ENCODE measurements at places on chromosomes 7 and 10. TPM values are rescaled to one million over a fixed set of nuclear protein-coding genes. Genes with fewer than 3 reads are reported as not detected.
A peak's percentile ranks its signal among the peaks of the same experiment; 100 is the strongest.

GRCh38 chr7:2474813-2475677 lies 1.2 kb downstream of the GRIFIN start:
- DNase-seq: no peak

- no peak for DNase-seq
Measured at GRCh38 chr10:16923309-16923708, 106.1 kb upstream of the RSU1 start.

GRCh38 chr7:30988351-30989005 lies 24.7 kb downstream of the GHRHR start:
- no peak for DNase-seq

Gene LRMDA
- total RNA-seq: 14.9 TPM

- DNase-seq: peak; percentile 57
Measured at GRCh38 chr7:79453558-79454360, at the start of gene MAGI2. Gene MAGI2 (minus strand): TSS chr7:79453667. CDS start chr7:79453320, 347 bp downstream.

Gene CNPY1
- total RNA-seq: not detected

GRCh38 chr7:57449904-57450303 lies at the start of gene ZNF716:
Gene ZNF716 (plus strand): TSS chr7:57450177. CDS start chr7:57450289, 112 bp downstream.
- DNase-seq: no peak

Gene MMD2
- total RNA-seq: not detected

Gene SPDYE8
- total RNA-seq: not detected

DNA sequence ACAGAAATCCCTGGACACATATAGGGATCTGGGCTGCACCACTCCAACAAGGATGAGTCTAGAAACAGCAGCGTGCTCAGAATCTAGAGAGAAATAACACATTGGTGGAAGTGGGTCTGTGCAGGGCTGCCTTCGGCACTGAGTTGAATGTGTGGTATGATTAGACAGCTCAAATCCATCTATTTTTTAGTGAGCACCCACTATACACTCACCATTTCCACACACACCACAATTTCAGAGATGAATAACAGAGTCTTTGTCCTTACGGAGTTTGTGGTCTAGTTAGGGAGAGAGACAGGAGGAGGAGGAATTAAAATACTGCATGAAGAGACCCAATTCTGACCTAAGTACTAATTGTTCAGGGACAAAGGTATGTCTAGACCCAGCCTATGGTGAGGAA lies 44.2 kb downstream of the JAZF1 start:
- DNase-seq: no peak

DNA sequence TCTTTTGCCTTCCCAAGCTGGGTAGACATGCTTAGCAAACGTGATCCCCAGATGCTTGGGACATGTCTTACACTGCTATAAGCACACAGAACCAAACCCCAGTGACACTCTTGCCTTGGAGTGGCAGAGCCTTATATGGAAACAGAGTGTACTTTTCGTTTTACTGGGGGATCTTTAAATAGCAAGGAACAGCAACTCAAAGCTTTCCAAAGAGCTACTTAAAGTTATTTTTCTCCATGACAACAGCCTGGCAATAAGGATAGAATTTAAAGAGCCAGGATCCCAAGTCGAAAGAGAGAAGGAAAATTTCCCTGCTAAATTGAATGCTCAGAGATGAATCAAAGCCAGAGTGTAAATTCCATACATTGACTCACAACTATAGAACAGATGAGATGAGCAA lies 67.8 kb downstream of the ZNF365 start:
- DNase-seq: no peak

GRCh38 chr10:4663162-4663992 lies 162.6 kb upstream of the AKR1E2 start:
- DNase-seq: peak; percentile 41

DNA sequence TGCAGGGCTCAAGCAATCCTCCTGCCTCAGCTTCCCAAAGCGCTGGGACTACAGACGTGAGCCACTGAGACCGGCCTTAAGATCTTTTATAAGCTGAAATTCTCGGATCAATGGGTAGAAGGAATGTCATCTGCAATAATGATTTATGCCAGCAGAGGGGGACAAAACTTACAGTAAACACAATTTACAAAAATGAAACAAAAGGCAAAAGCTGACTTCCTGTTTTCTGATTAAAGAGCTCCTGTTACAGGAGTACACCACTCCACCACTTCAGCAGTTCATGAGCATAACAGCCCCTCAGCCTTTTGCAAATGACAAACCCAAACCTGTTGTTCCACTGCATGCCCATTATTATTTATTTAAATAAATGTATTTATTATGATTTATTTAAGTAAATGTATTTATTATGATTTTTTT lies 88.5 kb upstream of the ATP6V0A4 start:
- DNase-seq: no peak

GRCh38 chr7:132601783-132602182 lies 25.5 kb upstream of the PLXNA4 start:
- no peak for DNase-seq

Gene EBF3
- 19.3 TPM for total RNA-seq

Gene DNAH11
- 0.37 TPM for total RNA-seq

DNA sequence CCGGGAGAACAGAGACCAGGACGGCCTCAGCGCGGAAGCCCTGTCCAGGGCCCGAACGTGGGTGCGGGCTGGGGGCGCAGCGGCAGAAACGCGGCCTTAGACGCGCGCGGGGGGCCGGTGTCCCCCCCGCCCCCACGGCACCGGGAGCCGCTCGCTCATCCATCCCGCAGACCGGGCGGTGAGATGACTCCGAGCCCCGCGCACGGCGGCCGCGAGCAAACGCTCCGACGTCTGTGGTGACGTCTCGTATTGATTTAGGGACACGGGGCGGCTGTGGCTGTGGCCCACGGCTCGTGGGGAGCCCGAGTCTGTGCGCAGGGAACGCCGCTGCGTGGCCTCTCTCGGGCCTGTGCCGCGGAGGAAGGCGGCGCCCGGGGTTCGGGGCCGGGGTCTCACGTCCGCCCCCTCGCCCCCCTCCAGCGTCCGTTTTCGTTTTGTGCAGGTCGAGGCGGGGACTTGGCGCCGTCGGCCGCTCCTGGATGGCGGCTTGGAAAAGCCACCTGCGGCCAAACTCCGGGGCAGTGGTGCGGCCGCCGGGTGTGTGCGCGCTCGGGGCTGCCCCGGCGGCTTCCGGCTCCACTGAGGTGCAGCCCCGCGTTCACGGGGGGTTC lies 1.0 kb upstream of the NKX6-2 start:
- DNase-seq: no peak

Gene LIPF
- not detected for total RNA-seq

Gene IRF5
- 5.3 TPM for total RNA-seq

GRCh38 chr10:61992671-61993668 lies 91.5 kb downstream of the ARID5B start:
- peak; percentile 44 for DNase-seq

DNA sequence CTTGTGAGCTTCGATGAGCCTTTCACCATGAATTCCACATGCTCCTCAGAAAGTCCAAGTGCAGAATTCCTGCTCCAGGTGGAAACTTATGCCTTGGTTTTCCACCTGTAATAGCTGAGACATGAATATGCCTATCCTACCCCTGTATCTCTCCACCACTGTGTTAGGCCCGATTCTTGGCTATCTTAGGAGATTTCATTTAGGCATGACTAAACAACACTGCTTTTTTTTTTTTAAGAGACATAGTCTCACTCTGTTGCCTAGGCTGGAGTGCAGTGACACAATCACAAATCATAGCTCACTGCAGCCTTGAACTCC lies 57.2 kb downstream of the NCAPG2 start:
- DNase-seq: no peak

DNA sequence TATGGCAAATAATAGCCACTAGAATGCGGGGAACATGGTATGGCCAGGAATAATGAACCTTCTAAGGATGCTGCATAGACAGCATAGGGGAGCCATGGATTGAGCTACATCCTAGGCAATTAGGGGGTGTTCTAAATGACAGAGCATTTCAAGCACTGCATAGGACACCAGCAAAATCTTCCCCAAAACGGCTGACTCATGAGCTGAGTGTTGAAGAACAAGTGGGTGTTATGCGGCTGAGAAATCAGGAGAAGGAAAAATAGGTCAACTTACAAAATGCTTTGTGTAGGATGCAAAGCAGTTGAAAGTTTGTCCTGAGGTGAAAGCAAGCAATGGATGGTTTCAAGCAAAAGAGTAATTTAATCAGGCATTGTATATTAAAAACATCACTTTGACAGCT lies 1023.5 kb upstream of the C7orf33 start:
- DNase-seq: no peak

DNA sequence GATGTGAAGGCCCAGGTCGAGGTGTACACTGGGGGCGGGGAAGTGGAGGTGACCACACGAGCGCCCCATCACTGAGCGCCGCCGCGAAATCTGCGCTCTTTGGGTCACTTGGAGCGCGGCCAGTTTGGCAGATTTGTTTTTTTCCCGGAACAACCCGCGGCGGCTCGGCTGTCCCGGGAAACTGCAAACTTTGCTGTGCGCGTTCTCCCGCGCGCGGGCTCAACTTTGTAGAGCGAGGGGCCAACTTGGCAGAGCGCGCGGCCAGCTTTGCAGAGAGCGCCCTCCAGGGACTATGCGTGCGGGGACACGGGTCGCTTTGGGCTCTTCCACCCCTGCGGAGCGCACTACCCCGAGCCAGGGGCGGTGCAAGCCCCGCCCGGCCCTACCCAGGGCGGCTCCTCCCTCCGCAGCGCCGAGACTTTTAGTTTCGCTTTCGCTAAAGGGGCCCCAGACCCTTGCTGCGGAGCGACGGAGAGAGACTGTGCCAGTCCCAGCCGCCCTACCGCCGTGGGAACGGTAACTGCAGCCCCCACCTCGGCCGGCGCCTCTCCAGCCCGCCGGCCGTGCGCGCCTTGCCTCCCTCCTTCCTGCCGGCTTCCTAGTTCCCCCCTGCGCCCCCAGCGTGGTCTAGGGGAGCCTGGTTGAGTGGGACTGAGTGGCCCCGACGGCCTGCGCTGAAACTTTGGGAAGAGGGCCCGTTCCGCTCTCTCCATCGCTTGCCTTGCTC lies at the start of gene CASP7:
Gene CASP7, plus strand, starts transcription at position 450 of the 727 bp plus-strand sequence. CDS start 17,582 bp downstream, outside the sequence.
- peak; percentile 56 for DNase-seq

Gene TMEM270
- not detected for total RNA-seq

Gene ARHGAP22
- total RNA-seq: 6.5 TPM

GRCh38 chr7:130732980-130733930 lies 752 bp downstream of the KLF14 start:
- DNase-seq: no peak

DNA sequence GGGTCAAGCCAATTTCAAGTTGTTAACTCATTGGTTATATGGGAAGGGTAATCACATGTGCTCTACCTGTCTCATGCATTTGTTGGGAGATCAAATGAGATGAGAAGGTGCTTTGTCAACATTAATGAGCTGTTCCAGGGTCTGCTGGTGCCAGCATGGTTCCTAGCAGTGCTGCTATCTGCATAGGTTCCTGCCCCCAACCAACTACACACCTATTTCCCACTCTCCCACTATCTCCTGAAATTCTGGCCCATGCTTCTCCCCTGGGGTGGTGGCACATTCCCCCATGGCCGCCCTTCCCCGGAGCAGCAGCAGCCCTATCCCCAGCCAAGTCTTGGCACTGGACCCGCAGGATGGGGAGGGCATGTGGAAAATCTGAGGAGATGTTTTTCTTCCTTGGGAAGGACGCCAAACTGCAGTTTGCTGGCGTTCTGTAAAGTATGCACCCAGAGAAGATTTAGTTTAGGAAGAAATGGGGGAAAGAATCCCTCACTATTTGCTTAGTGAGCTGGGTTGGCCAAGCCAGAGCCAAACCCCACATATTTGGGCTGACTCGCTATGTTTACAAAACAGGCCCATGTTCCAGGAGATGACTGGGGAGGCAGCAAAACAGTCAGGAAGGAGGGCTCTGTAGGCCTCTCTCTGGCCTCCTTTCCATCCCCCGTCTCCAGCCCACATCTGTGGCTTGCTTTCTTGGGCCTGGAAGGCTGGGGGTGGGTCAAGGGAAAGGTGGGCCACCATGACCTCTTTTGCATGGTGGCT lies 42.5 kb downstream of the PPP1R3C start:
- DNase-seq: no peak

Gene CCDC172
- total RNA-seq: not detected

Gene AQP1
- total RNA-seq: 685 TPM

Gene UBE2D4
- 27.1 TPM for total RNA-seq

Gene NEUROG3
- 1.1 TPM for total RNA-seq

Gene PTF1A
- total RNA-seq: not detected

- DNase-seq: no peak
Measured at GRCh38 chr10:88271761-88272543, 311.2 kb downstream of the RNLS start.

GRCh38 chr10:118002581-118002980 lies 44.2 kb downstream of the RAB11FIP2 start:
- no peak for DNase-seq

DNA sequence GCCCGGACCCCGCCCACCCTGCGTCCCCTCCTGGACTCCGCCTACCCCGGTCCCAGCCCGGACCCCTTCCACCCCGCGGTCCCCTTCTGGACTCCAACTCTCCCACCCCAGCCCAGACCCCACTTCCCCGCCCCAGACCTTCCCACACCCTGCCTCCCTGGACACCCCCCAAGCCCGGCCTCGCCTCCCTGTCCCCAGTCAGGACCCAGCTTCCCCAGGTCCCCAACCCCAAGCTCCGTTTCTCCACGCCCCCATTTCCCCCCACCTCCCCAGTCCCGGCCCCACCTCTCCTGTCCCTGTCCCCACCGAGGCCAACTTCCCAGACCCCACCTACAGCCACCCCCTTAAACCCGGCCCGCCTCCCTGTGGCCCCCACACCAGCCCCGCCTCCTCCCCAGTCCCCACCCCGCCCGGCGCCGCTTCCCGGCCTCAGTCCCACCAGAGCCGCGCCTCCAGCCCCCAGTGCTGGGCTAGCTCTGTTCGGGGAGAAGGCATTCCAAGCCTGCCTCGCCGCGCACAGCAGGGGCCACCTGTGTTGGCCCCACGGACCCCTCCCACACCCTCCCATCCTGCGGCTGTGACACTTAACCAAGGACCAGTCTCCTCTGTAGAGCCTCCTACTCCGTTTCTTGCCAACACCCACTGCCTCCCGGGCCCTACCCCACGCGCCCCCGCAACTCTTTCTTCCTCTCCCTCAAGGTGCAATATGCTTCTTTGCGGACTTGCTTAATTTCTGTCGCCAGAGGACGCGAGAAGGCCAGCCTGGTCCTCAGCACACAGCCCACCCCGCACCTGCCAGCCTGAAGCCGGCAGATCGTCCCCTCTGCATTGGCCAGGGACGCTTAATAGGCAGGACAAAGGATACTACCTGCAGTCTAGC lies 736 bp upstream of the ITIH5 start:
- no peak for DNase-seq

Gene STX1A
- 3.6 TPM for total RNA-seq

- DNase-seq: no peak
Measured at GRCh38 chr7:99478464-99479440, 6.1 kb downstream of the ZNF789 start.

Gene NPSR1
- not detected for total RNA-seq

DNA sequence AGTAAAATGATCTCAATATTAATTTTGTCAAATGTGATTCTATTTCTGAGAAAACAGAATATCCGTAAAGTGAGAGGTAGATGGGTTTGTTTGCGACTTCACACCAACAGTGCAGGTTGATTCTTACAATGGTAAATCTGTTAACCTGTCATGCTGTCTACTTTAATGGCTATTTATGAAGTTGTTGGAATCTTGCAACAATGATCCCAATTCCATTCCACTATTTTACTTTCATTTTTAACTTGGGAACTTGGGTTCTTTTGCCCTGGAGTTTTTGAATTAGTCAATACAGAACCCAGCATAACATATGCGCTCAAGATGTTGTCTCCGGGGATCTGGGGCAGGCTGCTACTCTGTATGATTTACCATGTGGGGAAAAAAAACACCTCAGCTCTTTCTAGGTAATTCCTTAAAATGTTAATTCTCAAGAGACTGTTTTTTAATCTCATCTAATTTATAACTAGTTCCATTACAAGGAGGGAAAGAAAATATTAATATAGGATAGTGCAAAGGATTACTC lies 1.2 kb downstream of the LGI1 start:
- DNase-seq: no peak

All from omental fat pad (tissue), 4 donors.